NCI-H1930 (cell line): ENCODE measurements at places on chromosomes 11 and 22.

- peak; percentile 73 for DNase-seq
Observed at GRCh38 chr11:118621071-118621783, 13.8 kb downstream of the PHLDB1 start.

GRCh38 chr22:22618448-22618847 is 26.0 kb upstream of the GGTLC2 start:
- DNase-seq: no peak

DNA sequence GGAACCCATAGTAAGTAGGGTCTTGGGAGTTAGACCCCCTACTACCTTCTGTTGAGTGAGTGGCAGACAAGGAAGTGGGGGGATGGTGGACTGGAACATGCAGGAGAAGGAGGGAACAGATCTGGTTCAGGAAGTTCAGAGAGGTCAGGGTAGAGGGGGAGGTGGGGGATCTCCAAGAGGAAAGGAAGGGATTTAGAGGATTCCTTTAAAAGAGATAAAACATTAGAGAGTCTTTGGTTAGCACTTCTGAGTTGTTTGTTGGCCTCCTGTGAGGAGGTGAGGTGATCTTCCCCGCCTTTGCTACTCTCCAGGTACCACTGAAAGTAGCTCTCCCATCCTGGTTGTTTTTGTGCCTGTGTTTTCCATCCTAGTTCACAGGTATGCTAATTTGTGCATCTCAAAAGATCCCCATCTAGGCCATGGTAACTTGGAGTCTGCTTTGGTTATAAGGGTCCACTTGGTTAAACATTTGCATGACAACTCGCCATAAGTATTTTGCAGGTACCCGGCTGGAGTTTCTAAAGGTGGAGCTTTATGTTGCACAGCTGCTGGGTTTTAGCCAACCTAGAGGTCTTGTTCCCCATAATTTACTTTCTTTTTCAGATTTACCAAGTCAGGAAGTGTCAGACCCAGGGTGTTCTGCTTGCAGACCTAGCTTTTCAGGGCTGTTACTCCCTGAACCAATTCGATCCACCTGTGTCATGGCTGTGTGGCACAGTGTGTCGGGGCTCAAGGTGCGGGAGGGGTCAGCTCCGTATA is 79.3 kb upstream of the SORL1 start:
- no peak for DNase-seq

DNA sequence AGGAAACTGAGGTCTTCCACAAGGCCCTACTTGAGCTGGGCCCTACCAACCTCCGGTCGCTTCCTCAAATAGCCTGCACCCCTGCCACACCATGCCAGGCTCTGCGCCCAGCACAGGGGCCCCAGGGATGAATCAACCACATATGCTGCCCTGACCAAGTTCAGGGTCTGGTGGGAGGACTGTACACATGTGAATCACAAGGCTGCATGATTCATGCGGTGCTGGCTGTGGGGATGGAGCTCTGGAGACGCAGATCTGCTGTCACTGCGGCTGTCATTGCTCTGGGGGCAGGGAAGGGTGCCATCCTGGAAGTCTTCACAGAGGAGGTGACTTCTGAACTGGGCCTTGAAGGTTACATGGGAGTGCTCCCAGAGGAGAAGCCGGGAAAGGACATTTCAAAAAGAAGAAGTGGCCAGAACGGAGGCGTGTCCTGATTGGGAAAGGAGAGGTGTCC is 21.5 kb downstream of the CYTH4 start:
- no peak for DNase-seq

GRCh38 chr11:8739309-8739793 is 56.8 kb downstream of the RPL27A start:
- no peak for DNase-seq

GRCh38 chr11:80054582-80055165 is 613.8 kb upstream of the TENM4 start:
- DNase-seq: no peak

DNA sequence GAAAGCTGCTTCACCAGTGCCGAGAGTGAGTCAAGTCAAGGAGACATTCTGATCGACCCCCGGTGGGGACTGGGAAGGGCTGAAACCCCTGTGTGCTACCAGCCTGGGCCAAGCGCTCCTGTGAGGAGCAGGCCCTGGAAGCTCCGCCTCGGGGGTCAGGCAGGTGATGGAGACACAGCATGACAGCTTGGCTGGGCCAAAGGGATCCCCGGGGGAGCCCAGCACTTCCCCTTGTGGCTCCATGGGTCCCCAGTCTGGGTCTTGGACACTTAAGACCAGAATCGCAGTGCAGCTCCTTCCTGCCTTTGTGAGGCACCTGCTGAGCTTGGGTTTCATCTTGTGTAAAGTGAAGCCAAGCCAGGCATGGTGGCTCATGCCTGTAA is 89.2 kb downstream of the MORC2 start:
- DNase-seq: no peak

DNA sequence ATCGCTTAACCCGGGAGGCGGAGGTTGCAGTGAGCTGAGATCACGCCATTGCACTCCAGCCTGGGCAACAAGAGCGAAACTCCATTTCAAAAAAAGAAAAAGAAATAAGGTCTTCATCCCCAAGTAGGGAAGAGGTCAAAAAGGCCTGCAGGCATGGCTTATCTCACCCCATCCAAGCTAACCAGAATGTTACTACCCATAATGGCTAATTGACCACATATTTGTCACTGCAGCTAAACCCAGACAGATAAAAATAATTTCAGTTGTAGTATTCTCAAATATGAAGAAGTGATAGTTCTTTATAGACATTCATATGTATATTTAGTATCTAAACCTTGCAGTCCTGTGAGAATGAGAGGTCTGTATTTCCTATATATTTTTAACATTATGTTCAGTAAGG is 17.8 kb downstream of the PIWIL4 start:
- DNase-seq: no peak

DNA sequence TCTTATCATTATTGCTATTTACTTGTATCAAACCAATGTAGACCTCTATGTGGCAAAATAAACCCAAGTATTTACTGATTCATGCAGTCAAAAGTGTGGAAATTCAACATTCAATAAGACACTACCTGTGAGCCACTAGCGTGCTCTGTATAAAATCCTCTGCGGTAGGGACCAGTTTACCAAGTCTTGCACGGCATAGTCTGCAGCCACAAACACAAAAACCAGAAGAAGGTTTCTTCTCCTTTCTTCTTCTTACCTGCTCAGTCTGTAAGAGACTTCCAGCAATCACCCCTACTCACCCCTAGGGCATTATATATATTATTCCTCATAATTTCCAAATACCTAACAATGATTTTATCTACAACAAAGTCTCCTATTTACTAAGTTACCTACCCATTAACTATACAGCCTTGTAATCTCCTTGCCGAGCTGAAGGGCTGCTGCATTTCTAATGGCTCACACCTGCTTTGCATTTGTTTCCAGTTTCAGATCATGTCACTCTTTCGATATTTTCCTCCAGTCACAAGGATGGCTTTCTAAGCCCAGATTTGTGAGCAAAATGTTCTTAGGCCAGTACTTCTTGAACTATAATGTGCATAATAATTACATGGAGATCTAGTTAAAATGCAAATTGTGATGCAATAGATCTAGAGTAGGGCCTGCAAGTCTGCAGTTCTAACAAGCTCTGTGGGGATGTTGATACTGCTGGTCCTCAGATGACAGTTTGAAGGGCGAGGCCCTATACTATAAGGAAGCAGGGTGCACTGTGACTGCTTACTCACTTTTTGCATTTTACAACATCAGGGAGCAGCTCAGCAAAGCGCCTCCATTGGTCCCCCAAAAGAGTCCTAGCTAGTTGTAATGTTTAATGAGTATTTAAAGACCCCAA is 191.9 kb upstream of the DDI1 start:
- no peak for DNase-seq

GRCh38 chr22:23970816-23971486 is 3.3 kb downstream of the DDT start:
- no peak for DNase-seq

DNA sequence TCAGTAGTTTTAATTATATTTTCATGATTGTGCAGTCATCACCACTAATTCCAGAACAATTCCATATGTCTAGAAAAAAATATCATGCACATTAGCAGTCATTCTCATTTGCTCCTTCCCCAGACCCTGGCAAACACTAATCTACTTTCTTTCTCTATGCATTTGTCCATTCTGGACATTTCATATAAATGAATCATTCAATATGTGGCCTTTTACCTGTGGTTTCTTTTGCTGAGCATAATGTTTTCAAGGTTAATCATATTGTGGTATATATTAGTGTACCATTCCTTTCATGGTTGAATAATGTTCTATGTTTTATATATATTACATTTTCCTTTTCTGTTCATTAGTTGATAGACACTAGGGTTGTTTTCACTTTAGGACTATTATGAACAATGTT is 811.1 kb upstream of the RAG2 start:
- no peak for DNase-seq

DNA sequence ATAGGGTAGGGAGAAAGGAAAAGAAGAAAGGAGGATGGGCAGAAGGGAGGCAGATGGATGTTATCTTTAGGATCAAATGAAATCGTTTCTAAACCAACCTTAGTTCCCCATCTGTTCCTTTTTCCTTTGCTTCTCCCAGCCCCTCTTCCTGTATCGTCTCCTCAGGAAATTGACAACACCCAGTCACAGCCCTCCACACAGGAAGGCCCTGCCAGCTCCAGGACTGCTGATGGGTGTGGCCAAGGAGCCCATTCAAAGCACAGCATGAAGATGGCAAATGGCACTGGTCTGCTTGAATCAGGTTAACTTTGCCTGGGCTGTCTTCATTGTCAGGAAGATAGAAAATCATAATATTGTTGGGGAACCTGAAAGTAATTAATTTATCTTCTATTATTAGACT is 164.8 kb downstream of the C11orf87 start:
- no peak for DNase-seq

GRCh38 chr11:5303626-5304025 is 1.9 kb upstream of the OR51B4 start:
- no peak for DNase-seq

DNA sequence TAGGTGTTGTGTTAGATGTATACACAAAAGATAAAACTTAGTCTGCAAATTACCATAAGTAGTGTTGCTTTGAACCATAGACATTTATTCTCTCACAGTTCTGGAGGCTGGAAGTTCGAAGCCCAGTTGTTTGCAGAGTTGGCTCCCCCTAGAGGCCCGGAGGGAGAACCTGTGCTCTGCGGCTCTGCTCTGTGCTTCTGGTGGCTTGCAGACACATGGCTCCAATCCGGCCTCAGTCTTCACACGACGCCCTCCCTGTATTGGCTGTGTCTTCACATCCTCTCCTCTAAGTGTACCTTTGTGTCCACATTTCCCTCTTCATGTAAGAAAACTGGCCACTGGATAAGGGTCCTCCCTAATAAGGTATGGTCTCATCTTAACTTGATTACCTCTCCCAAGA is 128.4 kb downstream of the OPCML start:
- no peak for DNase-seq

GRCh38 chr11:67283481-67283963 is 5.6 kb upstream of the ANKRD13D start:
- DNase-seq: no peak

DNA sequence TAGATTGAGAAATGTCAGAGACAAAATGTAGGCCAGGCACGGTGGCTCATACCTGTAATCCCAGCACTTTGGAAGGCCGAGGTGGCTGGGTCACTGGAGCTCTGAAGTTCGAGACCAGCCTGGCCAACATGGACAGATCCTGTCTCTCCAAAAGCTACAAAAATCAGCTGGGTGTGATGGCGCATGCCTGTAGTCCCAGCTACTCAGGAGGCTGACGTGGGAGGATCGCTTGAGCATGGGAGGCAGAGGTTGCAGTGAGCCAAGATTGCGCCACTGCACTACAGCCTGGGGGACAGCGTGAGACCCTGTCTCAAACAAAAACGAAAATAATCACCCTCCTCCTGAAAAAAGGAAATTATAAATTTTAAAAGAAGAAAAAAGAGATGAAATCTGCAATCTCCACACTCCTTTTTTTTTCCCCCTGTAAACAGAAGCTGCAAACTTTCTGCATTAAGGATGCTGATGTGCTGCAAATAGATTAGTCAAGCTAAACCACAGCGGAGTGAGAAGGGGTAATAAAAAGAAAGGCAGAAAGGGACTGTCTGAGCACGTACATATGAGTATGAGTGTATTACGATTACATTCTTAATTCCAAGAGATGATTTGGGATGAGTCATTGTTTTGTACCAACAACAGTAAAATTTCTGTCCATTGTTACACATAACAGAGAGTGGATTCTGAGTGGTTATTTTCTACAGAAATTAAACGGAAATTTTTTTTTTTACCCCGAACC is 87.3 kb downstream of the SIK3 start:
- DNase-seq: no peak
